Activated naive CD4-positive, alpha-beta T cell treated with anti-CD3 and anti-CD28 coated beads, Interleukin-2, amount 10 ng/mL, durations not matched to agents 5 hours and 36 hours (primary cell): ENCODE measurements at places on chromosomes 5 and 9. TPM values are rescaled to one million over a fixed set of nuclear protein-coding genes. Genes with fewer than 3 reads are reported as not detected.

Gene POU5F2
- total RNA-seq: 0.63 TPM

Gene GPRIN1
- 2.3 TPM for total RNA-seq

Gene SGCD
- total RNA-seq: not detected

Gene ZNF454
- not detected for total RNA-seq

Gene CARTPT
- total RNA-seq: not detected

Gene ACSL6
- 30.8 TPM for total RNA-seq

Gene AFAP1L1
- 0.05 TPM for total RNA-seq

Gene PCDHGA7
- total RNA-seq: not detected

Gene ADAMTS6
- 2.2 TPM for total RNA-seq

Gene STING1
- 216 TPM for total RNA-seq

Gene IL5
- 0.48 TPM for total RNA-seq

Gene CCDC183
- 0.76 TPM for total RNA-seq

Gene IL9
- not detected for total RNA-seq

Gene REXO4
- total RNA-seq: 22.1 TPM

Gene CDK7
- 18.8 TPM for total RNA-seq

Gene RPS14
- 4,225 TPM for total RNA-seq
